IMR-90 (cell line): ENCODE measurements at places on chromosomes 12 and 14.

DNA sequence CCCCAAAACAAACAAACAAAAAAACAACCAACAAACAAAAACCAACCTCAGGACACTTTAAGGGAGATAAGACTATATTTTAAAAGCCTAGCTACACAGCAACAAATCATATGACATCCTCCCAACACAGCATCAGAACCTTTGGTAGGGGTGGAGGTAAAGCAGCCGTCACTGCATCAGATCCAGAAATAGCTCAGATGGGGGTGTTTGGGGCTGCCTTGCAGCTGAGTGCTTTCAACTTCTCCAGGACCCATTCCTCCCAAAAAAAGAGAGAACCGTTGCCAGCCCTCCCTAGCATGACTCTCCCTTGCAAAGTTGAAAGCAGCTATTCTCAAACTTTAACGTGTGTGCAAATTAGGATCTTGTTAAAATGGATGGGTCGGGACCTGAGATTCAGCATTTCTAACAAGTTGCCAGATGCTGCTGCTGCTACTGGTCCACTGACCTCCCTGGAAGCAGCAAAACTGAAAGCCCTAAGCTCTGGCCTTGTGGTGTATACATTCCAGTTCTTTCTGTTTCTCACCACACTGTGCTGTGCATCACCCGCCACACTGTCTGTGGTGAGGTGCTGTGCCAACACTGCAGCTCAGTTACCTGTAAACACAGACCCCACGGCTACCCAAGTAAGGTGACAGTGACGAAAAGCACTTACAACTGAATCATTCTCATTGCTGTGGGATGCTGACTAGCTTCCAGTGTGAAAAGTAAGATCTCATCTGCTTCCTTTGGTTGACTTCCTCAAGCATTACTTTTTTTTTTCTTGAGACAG lies 54.0 kb downstream of the SLC38A1 start:
- peak; percentile 36 for DNase-seq

GRCh38 chr14:74346341-74346740 lies 1.9 kb upstream of the VRTN start:
- DNase-seq, result no peak

GRCh38 chr14:74514471-74514941 lies 20.9 kb downstream of the ISCA2 start:
- peak; percentile 52 for DNase-seq

DNA sequence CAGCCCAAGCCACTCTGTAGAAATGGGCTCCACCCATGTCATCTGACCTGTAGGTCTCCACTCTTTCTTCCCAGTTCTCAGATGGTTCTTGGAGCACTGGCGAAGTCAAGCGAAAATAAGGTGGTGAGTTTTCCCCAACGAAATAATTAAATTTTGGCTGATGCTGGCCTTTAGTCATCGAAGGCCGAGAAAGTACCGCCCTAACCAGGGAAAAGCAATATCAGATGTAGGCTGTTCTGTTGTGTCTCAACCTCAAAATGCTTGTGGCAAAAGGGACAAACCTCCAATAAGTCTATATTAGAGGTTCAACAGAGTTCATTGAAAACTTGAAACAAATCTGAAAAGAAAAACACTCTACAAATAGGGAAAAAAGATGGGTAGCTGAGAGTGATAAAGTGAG lies 48.6 kb upstream of the BCAT1 start:
- DNase-seq, result no peak

GRCh38 chr12:96571101-96571862 lies 81.9 kb downstream of the CFAP54 start:
- no peak for DNase-seq

- DNase-seq, result no peak
These were observed 192.4 kb upstream of the CNTN1 start for GRCh38 chr12:40499856-40500255.

DNA sequence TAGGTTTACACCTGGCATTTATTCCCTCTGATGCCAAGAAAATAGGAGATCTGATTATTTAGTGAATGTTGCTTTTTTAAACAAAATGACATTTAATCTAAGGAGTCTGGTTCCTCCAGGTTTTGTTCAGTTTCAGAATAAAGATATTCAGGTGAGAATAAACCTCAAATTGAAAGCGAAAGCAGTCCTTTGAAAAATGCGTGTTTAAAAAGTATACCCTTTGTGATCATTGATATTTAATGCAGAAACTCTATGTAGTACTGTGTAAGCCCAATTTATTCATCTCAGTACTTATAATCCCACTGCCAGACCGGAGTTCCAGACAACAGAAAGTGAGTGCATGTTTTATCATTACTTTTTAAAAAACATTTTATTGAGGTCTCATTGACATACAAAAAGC lies 210.2 kb downstream of the KCNC2 start:
- DNase-seq, result no peak

DNA sequence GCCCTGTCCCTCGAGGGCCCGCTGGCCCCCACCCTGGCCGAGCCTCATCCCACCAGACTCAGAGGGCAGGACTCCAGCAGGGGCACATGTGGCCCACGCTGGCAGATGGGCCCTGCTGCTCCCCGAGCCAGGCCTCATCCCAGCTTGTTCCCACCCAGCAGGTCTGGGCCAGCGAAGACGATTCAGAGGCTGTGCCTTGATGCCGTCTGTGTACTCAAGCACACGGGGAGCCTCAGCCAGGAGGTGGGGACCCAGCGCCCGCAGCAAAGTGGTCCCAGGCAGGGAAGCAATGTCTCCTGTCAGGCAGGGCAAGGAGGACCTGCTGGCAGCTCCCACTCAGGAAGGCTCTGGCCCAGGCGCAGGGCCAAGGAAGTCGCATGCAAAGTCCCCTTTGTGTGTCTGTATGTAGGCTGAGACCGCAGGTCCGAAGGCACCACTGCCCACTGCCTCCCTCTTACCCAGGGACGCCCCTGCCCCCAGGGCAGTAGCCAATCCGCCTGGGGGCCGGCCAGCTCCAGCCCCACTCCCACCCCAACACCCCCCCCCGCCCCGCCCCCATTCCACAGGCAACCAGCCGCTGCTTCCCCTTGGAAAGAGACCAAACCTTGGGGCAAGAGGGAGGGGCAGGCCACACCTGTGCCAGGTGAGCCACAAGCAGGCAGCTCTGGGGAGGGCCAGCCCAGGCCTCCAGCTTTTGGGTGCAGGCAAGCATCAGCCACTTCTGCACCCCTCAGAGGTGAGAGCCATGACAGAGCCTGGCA lies 9.4 kb downstream of the DEGS2 start:
- DNase-seq, result no peak

DNA sequence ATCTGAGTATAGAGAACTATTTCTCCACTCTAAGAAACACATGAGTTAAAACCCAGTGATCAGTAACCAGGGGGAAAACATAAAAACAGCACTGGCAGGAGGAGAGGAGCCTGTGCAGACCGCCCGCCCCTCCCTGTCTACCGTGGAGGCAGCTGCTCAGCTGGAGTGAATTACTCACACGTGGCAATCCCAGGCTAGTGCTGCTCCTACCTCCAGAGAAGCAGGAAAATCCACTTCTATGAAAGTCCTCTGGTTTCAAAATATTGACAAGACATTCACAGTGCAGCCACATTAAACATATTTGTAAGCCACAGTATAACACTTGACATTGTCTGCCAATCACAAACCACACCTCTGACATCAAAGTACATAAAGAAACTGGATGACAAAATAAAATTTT lies 16.7 kb downstream of the TMEM132D start:
- no peak for DNase-seq

DNA sequence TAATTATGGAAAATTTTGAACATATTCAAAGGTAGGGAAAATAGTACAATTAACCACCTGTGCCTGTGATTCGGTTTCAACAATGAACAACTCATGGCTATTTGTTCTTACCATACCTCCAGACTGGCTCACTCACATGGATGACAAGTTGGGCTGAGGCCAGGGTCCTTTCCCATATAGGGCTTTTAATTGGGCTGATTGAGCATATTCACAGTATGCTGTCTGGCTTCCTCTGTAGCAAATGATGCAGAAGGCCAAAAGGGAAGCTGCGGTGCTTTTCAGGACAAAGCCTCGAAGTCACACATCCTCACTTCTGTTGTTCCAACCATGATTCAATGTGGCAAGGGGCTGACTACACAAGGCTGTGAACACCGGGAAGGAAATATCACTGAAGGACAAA lies 297.5 kb upstream of the SLC16A7 start:
- DNase-seq, result no peak

DNA sequence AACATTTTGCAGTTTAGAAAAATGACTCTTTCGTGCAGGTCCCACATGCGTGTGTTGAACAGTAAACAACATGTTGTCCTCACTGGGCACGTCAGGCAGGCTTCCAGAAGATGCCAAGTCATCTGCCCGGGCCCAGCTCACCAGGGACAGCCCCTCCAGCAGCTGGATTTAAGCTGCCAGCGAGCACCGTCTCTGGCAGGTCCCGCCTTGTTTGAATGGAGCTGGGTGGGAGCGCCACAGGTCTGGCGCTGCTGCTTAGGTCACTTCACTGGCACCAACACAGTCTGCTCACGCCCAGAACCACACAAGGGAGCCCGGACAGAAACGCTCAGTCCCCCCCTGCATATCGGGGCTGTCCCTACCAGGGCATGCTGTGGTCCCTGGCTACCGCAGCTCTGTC lies 33.1 kb upstream of the MMP17 start:
- no peak for DNase-seq

GRCh38 chr12:6313326-6313940 lies 3.0 kb downstream of the PLEKHG6 start:
- no peak for DNase-seq

- no peak for DNase-seq
These were observed 126.8 kb upstream of the MED13L start for GRCh38 chr12:116404247-116404646.

DNA sequence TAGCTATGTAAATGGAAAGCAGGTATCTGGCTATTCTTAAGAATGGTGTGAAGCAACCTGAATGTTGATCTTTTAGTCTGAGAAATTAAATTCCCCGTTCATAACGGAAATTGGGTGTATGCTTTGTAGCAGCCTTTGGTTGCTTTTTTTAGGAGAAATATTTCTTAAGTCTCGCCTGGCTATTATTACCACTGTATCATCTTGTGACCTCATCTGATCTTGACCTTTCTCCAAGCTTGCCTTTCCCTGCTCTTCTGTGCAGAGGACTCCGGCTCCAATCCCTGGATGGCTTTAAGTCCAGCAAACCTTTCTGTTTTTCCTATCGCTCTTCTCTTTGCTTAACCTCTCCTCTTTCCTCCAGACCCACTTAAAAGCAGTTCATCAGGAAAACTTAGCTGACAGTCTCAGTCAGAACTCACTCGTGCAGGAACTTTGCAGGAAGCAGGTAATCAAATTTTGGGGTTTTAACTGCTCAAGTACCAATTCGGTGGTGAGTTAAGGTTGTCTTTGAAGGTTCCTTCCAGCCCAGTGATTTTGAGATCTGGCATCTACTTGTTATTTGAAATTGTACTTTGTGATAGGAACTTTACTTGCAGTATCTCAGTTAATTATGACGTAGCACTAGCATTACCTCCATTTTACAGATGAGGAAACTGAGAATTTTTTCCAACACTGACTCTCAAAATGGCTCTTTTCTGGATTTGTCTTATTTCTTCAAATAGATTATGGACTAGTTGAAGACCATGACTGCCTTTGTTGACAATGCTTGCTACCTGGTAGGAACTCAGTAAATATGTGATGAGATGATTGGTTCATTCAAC lies 14.1 kb downstream of the PPFIBP1 start:
- no peak for DNase-seq

- no peak for DNase-seq
These were observed 128.6 kb downstream of the ACSS3 start for GRCh38 chr12:81206429-81206828.

- no peak for DNase-seq
These were observed 186.5 kb upstream of the LHX5 start for GRCh38 chr12:113658006-113658655.

DNA sequence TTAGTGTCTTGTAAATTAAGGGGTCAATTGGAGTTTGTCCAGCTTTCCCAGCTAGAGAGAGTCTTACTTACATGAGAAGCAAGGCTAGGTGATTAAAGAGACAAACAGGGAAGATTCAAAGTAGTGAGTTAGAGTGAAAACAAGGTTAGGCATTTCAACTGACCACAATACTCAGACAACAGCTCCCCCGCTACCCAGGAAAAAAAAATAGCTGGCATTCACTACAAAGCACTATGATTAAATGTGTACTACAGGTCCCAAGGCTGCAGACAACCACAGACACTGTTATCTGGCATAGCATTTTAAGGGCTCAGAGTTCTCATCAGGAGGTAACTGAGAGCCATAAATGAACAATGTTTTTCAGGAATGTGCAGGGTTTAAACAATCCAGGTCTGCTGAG lies 680.9 kb downstream of the TMEM121 start:
- no peak for DNase-seq

DNA sequence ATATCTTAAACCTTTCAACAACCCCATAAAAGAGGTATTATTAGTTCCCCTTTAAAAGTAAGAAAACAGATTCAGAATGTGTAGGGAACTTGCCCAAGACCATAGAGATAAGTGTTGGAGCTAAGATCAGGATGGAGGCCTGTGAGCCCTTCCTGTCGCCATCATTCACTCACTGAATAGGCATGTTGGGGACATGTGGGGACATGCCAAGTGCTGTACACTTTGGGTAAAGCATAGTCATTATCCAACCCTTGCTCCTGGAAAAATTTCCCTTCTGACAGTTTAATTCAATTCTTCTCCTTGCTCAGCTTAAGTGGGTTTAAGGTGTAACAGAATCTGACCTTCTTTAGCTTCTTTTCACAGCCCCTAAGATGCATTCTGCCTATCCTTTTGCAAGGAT lies 28.0 kb upstream of the C12orf42 start:
- DNase-seq, result no peak

GRCh38 chr12:48781750-48782456 lies 7.0 kb downstream of the ADCY6 start:
- no peak for DNase-seq
